ENCODE measurements at places on chromosomes 13 and 19.

- DNase-seq = no peak
Observed at GRCh38 chr13:48160606-48161278, 65.8 kb upstream of the MED4 start.

DNA sequence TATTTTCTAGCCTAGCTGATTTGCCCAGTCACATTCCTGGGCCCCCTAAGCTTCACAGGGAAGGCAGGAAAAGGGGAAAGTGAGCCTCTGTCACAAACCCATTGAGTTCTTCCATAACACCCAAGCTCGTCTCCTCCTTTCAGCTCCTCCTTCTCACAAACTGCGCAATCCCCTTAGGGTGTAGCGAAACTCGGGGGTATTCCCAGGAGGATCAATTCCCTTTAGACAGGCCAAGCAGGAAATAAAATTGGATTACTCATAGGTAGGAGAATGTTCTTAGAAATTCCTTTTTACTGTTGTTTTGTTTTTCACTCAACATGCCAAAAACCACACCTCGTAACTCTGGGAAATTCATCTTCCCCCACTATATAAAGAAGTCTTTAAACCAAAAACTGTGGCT lies 139.3 kb downstream of the IRS2 start:
- DNase-seq = peak; percentile 35

GRCh38 chr19:55443045-55443823 lies at the start of gene SHISA7:
Gene SHISA7 (minus strand): TSS chr19:55443300. CDS start chr19:55442863, 437 bp downstream.
- DNase-seq = peak; percentile 49

DNA sequence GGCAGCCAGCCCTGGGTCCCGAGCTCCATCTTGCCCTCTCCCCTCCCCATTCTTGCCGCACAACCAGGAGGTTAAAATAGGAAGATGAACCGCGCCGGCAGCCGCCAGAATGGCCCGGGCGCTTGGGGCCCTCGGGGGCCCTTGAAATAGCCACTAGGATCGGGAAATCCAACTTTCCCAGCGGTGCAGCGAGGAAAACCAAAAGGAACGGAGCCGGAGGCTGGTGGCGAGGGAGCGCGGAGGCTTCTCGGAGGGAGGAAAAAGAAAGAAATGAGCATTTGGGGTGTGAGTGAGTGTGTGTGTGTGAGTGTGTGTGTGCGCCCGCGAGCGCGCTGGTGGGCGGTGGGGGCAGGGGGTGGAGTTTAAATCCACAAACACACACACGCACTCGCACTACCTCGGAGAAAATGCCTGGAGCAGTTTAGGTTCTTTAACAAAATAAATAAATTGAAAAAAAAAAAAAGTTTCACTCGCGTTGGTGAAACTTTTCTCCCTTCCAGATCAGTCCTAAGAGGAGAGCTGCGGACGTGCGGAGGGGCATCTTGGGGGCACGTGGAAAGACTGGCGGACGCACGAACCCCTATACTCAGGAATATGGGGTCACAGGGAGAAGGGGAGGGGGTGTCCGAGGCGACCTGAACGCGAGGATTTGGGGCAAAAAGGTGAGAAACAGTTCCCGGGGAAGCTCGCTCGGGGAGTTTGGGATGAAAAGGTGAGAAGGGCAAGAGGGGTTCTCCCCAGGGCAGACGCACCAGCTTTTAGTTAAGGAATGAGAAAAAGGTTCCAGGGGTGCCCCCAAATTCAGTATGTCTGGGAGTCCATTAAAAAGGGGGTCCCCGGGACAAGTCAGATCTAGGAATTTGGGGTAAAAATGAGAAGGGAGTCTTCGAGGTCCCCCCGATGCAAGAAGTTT lies 1.3 kb downstream of the RFX2 start:
- DNase-seq = no peak
